GOT3 (cell line): ENCODE measurements at places on chromosomes 5 and 9.

GRCh38 chr5:105807951-105808350 lies 1862.8 kb downstream of the EFNA5 start:
- DNase-seq = no peak

DNA sequence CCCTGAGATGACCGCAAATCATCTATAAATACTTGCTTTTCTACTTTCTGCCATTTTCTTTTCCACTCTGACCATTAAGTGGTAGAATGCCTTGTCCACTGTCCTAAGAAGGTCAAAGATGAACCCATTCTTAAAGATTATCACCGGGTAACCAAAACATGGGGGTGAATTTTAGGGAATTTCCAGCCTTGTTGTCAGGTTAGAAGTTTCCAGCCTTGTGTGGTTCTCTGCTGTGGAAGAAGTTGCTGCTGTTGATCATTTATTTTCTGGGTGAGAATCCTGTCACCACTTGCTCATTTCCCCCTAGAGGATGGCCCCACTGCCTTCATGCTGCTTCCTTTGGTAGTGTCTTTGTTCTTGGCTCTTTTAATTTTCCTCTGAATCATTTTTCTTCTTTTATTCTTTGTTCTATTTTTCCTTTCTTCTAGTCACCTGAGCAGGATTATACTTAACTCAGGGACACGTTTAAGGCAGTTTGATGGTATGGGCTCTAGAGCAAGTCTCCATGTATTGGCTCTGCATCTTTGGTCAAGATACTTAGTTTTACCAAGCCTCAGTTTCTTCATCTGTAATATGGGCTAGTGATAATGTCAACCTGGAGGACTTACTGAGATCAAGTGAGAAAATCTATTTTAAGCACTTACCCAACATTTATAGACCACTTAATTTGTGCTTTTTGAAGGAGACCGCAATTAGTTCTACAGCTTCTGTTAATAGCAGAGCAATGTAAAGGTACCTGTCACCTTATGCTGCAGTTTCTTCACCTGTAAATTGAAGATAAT lies 266.2 kb downstream of the ARHGAP26 start:
- no peak for DNase-seq

DNA sequence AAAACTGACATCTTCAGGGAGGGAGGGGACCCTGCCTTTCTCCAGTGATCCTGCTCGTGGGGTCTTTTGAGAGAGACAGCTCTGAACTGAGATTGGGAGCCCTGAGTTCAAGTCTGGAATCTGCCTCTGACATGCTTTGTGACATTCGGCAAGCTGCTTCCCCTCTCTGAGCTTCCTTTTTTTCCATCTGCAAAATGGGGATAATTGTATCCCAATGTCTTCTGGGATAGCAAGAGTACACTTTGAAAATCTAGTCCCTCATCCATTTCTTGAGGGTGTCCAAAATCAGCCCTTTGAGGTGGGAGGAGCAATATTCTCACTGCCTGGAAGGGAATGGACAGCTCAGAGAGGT lies 186.3 kb downstream of the RGS3 start:
- no peak for DNase-seq

- no peak for DNase-seq
These were observed 69.0 kb downstream of the DAB2IP start for GRCh38 chr9:121720311-121721057.

GRCh38 chr9:134163371-134164196 lies 780 bp downstream of the RNU6ATAC start:
- peak; percentile 20 for DNase-seq

DNA sequence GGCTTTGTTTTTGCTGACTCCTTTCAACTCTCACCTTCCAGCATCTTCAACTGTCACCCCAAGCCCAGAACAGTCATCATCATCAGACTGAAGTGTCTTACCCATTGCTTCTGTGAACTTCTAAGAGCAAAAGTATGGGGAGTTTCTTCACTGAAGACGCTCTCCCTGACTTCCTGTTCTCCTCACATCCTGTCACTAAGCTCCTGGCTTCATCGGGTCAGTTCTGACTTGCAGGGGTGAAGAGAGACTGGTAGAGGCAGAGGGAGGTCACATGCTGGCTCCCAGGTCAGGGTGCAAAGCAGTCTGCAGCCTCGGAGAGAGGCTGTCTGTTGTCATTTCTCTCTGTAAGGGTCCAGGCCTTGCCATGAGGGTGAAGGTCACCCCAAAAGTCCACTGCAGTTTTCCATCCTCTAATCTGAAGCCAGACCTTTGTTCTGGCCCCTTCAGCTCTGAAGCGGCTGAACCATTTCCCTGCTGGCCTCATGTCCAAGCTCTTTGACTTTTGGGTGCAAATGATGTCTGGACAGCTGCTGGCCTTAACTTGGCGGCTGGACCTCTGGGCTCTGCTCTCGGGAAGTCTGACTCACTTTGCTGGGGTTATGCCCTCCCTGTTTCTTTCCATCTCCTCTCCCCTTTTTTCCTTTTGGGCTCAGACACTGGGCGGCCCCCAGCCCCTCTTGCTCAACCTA lies 305.0 kb downstream of the RAB3C start:
- DNase-seq = no peak

DNA sequence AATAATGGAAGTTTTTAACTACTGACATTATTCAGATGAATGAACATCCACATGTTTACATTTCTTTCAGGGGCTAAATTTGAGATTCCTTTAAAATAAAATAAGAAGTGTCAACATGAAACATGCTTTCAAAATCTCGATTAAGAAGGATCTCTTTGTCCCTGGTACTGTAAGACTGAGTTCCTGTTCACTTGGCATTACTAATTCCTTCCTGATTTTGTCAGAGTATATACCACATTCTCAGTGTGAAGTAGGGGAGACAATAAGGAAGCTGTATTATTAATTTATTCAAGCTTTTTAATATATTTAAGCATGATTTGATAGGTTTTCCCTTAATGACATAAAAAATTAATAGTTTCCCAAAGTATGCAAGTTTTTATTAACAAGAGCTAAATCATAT lies 81.5 kb upstream of the GRHPR start:
- no peak for DNase-seq
